ENCODE measurements at places on chromosomes 1 and 21.

GRCh38 chr1:67342076-67342890 is 34.6 kb downstream of the IL12RB2 start:
- no peak for DNase-seq

- no peak for DNase-seq
These were observed 692 bp downstream of the DPH2 start for GRCh38 chr1:43970502-43970901.

DNA sequence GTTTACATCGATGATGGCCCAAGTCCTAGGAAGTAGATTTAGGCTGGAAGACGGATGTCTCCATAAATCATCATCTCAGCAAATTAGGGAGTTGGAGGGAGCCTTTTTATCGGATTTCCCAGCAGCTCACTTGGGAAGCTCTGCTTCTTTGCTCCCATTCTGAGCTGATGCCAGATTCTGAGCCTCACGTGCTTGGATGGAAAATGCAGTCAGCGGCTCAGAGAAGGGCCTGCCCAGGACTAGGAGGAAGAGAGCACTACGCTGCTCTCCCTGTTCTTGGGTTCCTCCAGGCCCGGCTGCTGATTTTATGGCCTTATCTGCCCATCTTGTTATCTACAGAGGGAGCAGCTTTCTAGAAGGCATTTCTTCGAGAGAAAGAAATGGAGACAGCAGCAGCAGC is 42.0 kb downstream of the UBIAD1 start:
- DNase-seq: no peak

GRCh38 chr1:170360601-170361000 is 171.4 kb upstream of the GORAB start:
- DNase-seq: no peak

- no peak for DNase-seq
These were observed 1343.3 kb upstream of the ADGRL2 start for GRCh38 chr1:80457409-80457808.

GRCh38 chr1:53893999-53894636 is at the start of gene DIO1:
TSS of gene DIO1 (plus strand) at chr1:53894187. CDS start at chr1:53894211, 24 bp downstream.
- no peak for DNase-seq

DNA sequence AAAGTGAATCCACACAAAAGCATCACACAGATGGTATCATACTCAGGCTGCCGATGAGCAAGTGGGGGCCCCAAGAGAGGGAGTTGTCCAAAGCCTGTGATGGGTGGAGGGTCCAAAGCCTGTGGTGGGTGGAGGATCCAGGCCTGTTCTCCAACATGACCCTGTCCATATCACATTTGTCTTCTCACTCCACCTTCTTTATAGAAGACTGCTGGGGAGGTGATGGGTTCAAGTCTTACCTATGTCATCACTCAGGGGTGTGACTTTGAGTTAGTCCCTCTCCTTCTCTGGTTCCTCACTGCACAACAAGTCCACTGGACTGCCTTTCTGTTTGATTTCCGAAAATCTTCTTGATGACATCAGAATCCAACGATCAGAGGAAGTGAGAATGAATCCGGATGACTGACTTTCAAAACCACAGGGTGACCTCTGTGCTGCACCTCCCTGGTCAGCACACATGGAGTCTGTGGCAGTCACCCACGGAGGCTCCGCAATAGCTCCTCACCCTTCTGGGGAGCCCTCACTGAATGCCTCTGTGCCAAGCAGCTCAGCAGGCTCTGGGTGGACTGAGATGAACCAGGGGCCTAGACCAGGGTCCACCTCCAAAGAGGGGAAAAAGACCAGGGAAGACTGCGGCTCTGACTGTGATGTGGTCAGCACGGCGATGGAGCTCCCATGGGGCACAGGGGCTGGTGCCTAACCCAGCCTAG is 166.8 kb downstream of the HIVEP3 start:
- DNase-seq: peak; percentile 49

DNA sequence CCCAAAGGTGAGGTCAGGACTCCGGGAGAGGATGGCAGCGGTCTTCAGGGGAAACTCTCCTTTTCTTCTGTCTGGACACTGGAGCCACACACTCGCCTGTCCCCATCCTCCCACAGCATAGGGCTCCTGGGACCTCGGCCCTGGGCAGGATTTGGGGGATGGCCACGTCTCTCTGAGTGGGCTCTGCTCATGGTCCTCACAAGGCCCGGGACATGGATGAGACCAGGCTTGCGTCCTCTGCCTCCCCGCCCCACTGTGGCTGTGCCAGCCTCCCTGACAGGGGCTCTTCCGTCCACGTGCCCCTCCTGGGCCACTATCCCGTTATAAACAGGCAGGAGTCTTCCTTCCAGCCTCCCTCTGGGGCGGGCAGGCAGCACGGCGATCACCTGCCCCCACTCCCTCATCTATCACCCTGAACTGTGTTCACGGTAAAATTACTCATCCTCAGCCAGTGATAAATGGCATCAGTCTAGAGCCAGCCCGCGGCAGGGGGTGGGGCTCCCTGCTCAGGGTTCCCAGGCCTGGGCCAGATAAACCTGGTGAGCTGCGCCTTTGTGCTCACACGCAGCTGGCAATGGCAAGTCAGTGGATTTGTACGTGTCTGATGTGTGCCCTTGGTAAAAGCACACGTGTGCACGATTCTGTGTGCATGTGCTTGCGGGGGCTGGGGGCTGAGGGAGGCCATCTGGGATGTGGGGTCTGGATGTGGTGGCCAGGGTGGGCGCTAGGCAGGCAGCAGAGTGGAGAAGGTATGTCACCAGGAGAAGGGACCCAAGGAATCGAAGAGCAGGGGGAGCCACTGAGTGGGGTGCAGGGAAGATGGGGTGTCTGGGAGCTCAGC is 12.6 kb upstream of the SAMD11 start:
- no peak for DNase-seq

GRCh38 chr1:224499204-224499603 is 64.6 kb upstream of the WDR26 start:
- no peak for DNase-seq

GRCh38 chr1:221874285-221875003 is 132.6 kb upstream of the DUSP10 start:
- DNase-seq: no peak

DNA sequence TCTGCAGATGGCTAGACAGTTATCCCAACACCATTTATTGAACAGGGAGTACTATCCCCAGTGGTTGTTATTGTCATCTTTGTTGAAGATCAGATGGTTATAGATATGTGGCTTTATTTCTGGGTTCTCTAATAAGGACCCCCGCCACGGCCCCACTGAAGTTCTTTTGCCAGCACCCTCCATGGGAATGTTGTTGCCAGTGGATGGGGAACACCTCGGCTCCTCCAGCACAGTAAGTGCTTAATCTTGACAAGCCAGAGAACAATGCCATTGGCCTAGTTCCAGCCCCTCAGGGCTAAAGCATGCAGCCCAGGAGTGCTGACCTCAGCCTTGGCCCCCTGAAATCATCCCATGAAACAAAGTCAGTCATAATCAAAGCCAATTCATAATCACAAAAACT is 337.6 kb downstream of the AGBL4 start:
- no peak for DNase-seq

GRCh38 chr1:236181059-236181458 is 38.7 kb downstream of the GPR137B start:
- DNase-seq: no peak

DNA sequence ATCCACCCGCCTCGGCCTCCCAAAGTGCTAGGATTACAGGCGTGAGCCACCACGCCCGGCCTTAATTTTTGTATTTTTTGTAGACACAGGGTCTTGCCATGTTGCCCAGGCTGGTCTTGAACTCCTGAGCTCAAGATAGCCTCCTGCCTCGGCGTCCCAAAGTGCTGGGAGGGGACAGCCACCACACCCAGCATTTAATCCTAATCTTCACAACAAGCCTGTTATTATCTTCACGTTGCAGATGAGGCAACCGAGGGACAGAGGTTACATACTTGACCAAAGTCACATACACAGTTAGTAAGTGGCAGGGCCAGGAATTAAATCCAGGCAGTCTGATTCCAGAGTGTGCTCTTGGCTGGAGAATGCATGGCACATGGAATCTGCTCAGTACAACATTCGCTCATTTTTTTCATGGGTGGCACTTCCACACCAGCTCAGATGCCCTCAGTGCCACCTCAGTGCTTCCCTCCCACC is 4.8 kb upstream of the GPR37L1 start:
- no peak for DNase-seq

- DNase-seq: no peak
These were observed 18.7 kb downstream of the TRMT1L start for GRCh38 chr1:185137896-185138545.

GRCh38 chr1:210269981-210270380 is 37.4 kb downstream of the SERTAD4 start:
- no peak for DNase-seq

GRCh38 chr1:65904681-65905083 is 112.0 kb downstream of the PDE4B start:
- DNase-seq: no peak

- DNase-seq: no peak
These were observed 618 bp downstream of the TRAPPC10 start for GRCh38 chr21:44012474-44013379.

- DNase-seq: no peak
These were observed 177.3 kb downstream of the CAMTA1 start for GRCh38 chr1:6962478-6962995.

DNA sequence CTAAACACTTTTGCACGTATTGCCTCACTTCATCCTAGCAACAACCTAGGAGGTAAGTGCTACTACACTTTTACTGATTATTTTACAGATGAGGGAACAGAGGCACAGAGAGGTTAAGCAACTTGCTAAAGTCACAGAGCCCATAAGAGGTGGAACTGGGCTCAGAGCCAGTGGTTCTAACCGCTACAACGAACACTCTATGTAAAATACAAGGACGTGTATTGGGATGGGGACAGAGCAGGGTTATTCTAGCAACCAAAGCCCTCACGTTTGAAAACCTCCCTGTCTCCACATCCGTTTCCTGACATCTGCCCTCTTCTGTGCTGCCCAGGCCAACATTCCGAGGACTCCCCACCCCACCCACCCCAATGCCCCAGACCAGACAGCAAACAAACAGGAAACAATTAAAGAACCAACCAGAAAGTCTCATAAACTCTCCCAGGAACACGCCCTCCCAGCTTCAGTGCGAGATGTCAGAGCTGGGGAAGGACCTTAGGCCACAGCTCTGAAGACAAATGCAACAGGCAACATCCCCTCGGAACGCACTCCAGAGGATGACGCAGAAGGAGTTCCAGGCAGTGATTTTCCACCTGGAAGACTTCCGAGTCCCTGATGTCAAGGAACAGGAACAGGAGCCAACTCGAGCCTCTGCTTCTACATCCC is 41.1 kb downstream of the GLIS1 start:
- DNase-seq: no peak

GRCh38 chr21:21158376-21158918 is 160.2 kb downstream of the NCAM2 start:
- no peak for DNase-seq

DNA sequence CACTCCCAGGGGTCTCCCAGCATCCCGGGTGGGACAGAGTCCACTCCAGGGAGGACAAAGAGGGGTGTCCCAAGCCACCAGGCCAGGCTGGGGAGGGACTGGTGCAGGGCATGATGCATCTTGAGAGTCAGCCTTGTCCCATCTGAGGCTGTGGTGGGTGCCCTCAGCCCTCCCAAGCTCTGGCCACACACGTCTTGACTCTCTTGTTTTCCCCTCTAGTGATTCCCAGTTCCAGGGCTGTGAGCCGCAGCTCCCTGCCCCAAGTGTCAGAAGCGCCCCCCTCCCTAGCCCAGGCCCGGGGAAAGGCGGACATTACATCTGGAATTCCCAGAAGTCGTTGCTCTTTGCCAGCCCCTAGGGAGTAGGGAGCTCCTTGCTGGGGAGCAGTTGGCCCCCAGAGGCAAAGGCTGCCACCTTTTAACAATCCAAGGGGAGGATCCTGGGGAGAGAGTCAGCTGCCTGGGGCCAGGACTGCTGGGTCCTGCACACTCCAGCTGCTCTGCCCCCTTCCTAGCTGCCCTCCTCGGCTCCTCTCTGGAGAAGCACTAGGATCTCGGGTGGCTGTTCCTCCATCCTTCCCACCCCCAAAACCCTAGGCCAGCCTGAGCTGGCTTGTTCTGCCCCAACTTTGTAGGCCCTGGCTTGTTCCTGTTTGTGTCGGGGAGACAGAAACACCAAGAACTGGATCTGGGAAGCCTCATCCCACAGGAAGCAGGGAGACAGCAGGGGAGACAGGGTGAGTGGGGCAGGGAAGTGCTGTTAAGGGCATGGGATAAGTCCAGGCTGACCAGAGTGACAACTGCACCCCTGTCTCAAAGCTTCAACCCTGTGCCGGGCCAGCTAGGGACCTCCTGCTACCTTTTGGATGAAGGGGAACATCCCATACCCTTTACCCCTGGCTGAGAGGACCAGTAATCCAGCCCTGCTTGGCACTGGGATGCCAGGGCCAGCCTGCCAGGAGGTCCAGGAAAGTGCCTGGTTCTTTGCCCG is 3.2 kb upstream of the PTPN7 start:
- DNase-seq: no peak

DNA sequence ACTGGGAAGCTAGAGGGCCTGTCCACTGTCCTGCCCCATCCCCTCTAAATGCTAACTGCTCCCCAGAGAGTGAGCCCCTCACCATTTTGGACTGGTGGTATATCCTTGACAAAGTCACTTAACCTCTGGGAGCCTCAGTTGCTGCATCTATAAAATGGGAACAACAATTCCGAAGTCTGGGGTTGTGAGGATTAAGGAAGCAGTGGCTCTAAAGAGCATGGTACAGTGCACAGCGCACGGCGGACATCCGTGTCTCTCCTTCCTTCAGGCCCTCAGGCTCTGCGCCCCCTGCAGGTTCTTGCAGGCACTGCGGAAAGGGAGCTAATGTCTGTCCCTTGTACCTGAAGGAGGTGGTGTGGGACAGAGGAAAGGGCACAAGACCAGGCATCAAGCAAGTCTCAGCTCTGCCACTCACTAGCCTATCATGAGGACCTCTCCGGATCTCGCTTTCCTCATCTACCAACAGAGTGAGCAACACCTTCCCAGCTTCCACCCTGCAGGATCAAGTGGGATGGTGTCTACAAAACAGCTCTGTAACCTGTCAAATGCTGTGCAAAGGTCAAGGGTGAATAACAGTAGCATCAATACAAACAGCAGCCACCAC is 20.1 kb downstream of the ECE1 start:
- DNase-seq: no peak

GRCh38 chr1:204760350-204760749 is 74.8 kb upstream of the LRRN2 start:
- DNase-seq: no peak

DNA sequence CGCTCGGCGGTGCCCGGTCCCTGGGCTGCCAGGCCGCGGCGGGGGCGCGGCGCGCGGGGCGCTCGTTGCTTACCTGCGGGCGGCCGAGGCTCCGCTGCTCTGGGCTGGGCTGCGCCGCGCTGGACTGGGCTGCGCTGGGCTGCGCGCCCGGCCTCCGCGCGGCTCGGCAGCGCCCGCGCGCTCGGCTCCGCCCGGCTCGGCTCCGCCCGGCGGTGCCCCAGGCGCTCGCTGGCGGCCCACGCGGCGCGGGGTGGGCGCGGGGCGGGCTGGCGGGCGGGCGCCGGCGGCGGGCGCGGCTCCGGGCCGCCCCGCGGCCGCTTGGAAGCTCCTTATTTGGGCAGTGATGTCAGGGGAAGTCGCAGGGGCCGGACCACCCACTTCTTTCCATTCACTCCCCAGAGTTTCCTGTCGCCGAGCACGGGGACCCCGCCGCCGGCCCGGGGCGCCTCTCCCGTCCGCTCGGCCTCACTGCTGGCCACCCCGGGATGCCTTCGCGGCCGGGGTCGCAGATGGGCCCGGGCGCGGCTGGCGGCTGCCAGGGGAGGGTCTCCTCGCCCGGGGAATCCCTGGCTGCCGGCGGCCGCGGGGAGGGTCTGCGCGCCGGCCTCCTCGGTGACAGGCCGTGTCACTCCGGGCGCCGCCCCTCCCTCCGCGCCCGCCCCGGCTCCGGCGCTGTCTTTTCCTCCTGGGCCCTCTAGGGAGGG is 177.7 kb upstream of the EDN2 start:
- no peak for DNase-seq

All from smooth muscle cell of the brain vasculature (primary cell).